T-helper 17 cell (primary cell): ENCODE measurements at places on chromosomes 2 and 18.

DNA sequence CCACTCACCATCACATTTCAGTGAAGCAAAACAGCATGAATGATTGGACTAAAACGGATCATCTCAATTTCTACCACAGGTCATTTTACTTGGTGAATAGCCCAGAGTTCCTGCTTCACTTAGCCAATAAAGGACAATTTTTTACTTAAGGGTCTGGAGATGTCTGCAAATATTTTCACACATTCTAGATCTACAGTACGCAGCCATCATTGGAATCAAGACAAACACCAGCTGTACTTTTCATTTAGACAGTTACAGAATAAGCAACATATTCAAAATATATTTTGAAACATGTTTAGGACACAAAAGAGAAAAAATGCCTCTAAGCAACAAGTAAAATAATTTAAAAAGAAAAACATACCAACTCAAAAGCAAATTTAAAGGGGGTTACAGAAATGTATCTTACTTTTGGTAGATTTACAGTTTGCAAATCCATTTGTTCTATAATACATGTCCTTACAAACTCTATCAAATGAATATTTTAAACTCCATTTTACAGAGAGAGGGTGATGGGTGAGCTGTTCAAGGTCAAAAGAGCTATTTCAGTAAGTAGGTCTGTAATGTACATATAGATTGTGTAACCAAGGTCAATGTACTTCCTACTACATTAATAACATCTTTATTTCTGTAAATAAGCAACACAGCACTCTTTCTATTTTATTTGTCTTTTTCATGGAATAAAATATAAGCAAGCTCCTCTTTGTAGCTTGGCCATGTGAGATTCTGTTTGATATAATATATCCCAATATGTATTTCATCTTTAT lies 13.4 kb downstream of the PPP1R1C start:
- peaks cover 7% of the 10 kb centered on the region for H3K4me1 ChIP-seq
- DNase-seq = no peak
- no peak overlapping the region for H3K27ac ChIP-seq
- H3K4me3 ChIP-seq = no peak overlapping the region

DNA sequence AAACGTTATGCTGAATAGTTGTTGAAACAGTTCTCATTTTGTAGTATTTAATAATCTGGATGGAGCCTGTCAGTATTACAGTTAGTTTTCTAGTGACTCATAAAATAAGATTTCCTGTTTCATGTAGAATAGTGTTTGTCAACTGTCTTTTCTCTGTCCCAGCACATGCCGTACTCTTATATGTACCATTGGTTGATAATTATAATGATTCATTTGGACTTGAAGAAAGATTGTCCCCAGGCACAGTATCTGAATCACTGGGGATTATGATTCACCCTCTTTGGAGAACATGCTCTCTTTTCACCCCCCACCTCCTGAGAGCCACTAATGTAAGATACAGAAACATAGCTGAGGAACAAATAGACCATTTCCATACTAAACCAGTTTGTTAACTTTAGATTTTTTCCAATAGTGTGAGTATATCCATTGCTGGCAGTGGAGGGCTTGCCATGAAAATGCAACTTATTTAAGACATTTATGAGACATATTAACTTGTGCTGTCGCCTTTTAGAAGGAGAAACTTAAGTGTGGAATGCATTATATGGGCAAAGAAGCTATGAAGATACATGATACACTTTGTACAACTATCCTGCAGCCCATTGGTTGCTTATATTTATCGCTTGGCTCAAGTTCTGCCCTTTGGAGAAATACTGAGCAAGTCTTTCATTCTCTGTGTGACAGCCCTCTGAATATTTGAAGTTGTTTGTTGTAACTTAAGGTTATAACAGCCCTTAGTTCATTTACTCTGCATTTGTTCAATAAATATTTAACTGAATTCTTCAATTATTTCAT lies 12.4 kb downstream of the COPS8 start:
- peaks cover 27% of the 10 kb centered on the region for H3K36me3 ChIP-seq
- no peak overlapping the region for H3K27ac ChIP-seq
- H3K4me3 ChIP-seq = no peak overlapping the region
- peaks cover 5% of the 10 kb centered on the region for H3K4me1 ChIP-seq
- no peak for DNase-seq
- H3K27me3 ChIP-seq = no peaks in the 10 kb centered on the region

GRCh38 chr18:37378336-37379010 lies 187.1 kb downstream of the CELF4 start:
- H3K27ac ChIP-seq = no peak overlapping the region
- H3K4me1 ChIP-seq = peaks cover under 1% of the 10 kb centered on the region
- H3K4me3 ChIP-seq = no peak overlapping the region
- no peak for DNase-seq
- H3K36me3 ChIP-seq = no peaks in the 10 kb centered on the region
- H3K27me3 ChIP-seq = peaks cover 11% of the 10 kb centered on the region

- peak overlapping the region; percentile 97 for H3K4me3 ChIP-seq
- DNase-seq = no peak
- H3K27ac ChIP-seq = peak overlapping the region; percentile 99
- peaks cover 6% of the 10 kb centered on the region for H3K36me3 ChIP-seq
Observed at GRCh38 chr2:156333274-156333950, 891 bp upstream of the NR4A2 start.

- no peak overlapping the region for H3K4me3 ChIP-seq
- DNase-seq = no peak
- no peak overlapping the region for H3K27ac ChIP-seq
- H3K27me3 ChIP-seq = no peaks in the 10 kb centered on the region
- no peaks in the 10 kb centered on the region for H3K36me3 ChIP-seq
Observed at GRCh38 chr2:201057087-201057521, 14.4 kb downstream of the HYCC2 start.

DNA sequence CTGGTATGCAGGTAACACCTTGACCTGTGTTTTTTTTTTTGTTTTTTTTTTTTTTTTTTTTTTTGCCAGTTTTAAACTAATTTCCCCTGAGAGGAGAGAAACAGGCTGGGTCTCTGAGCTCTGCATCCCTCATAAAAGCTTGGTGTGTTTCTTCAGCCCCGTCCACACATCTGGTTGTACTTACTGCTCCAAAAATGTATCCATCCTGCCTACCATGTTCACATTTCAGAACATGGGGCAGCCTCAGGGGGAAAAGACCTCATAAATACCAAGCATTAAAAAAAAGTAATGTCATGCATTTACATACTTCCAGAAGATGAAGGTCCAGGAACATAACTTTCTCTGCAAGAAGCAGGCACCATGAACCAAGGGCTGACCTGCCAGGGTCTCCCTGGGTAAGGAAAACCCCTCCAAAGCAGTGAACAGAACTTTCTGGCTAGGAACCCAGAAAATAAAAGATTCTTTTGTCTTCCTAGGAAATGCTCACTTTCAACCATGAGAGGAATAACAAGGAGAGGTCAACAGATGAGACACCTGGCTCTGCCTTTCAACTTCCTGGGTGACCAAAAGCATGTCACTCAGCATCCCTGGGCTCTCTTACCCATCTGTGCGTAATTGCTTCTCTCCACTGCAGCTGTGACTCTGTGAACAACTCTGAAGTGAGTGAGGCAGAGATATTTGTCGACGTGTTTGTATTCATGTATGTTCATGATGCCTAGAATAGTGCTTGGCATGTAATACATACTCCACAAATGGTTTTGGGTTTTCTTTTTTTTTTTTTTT lies 118.6 kb downstream of the MCFD2 start:
- H3K27ac ChIP-seq = no peak overlapping the region
- peaks cover 4% of the 10 kb centered on the region for H3K36me3 ChIP-seq
- no peak overlapping the region for H3K4me3 ChIP-seq
- DNase-seq = no peak
- H3K4me1 ChIP-seq = no peaks in the 10 kb centered on the region

DNA sequence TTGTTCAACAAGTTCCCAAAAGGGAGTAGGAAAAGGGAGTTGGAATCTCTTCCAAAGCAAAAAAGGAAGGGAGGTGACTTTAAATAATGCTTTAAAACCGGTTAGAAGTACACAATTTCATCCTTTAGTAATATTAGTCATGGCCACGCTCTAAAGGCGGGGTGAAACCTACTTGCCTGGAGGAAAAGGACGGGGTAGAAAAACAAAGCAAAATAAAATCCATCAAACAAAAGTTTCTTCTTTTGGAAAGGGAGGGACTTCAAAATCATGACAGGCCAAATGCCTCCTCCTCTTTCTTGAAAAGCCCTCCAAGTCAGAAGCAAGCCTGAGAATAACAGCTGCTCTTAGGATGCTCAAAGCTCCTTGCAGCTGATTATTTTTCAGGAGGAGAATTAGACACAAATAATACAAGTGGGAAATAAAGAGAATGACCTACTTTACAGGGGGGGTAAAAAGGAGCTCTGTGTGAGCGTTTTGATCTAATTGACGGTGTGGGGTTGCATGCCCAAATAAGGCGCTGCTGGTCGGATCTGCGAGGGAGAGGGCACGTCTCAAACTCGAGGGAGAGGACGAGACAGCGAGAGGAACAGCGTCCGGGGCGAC lies 1.8 kb upstream of the NPAS2 start:
- H3K36me3 ChIP-seq = no peaks in the 10 kb centered on the region
- peaks cover 24% of the 10 kb centered on the region for H3K4me1 ChIP-seq
- H3K27me3 ChIP-seq = peaks cover 27% of the 10 kb centered on the region

- no peak overlapping the region for H3K27ac ChIP-seq
- no peak for DNase-seq
- no peaks in the 10 kb centered on the region for H3K36me3 ChIP-seq
- no peaks in the 10 kb centered on the region for H3K4me1 ChIP-seq
- H3K4me3 ChIP-seq = no peak overlapping the region
Observed at GRCh38 chr2:164368896-164369295, 252.4 kb downstream of the GRB14 start.

DNA sequence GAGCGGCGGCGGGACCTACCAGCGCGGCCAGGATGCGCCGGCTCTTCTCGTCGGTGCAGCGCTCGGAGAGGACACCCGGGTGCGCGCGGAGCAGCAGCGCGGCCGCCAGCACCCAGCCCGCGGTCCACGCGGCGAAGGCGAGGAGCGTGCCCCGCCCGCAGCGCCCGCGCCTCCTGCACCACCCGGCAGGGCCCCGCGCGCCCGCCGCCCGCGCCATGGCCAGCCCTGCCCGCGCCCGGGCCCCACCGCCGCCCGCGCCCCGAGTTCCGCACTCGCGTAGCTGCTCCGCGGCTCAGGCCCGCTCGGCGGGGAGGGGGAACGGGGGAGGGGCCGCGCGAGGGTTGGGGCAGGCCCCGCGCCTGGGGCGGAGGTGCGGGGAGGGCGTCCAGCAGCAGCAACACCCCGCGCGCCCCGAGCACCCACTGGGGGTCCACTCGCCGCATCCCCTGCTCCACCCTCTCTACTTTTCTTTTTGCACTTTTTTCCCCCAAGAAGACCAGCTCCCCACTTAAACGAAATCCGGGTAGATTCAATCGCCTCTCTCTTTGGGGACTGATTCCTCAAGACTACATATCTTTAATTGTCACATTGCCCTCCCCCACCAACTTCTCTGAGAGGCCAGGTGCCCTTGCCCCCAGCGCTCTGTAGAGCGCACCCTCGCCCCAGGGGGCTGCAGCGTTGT lies at the start of gene DIPK1C:
TSS of gene DIPK1C (minus strand) at position 266 of the 682 bp plus-strand sequence. CDS start at position 217, 49 bp downstream.
- H3K4me1 ChIP-seq = no peaks in the 10 kb centered on the region
- peaks cover 53% of the 10 kb centered on the region for H3K27me3 ChIP-seq
- DNase-seq = no peak
- H3K36me3 ChIP-seq = no peaks in the 10 kb centered on the region
- peak within 1 kb of the TSS; percentile 82 for H3K4me3 ChIP-seq

DNA sequence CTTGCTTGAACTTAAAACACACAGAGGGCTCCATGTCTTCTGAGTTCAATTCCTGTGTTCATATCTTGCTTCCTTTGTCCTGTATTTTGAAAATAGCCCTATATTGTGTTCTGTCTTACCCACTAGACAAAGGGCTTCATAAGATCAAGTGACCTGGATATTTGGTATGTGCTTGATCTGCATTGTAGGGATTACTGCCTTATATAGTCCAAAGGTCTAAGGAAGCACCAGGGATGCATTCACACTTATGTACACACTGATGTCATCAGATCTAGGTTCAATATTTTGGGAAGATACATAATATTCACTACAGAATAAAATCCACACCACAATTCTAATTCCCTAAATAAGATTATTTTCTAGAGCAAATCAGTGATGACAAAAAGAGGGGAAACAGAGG lies 278.0 kb upstream of the KYNU start:
- no peak overlapping the region for H3K27ac ChIP-seq
- H3K4me3 ChIP-seq = no peak overlapping the region
- no peaks in the 10 kb centered on the region for H3K4me1 ChIP-seq
- DNase-seq = no peak

DNA sequence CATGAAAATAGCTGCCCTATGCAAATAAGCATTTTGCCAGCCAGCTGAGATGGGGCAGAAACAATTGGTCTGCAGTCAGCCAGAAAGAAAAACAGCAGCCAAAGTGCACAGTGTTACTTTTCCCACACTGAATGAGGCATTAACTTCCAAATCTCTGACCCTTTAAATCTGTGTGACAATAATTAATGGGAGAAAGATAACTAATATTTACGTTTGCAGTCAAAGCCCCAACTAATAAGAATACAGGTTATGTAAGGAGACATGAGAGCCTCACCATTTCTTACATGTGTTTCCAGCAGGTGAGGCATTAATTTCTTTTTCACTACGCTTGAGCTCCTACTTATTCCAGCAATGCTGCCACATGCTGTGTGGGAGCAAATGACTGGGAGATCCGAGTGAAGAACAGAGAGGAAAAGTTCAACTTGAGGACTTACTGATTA lies 339.0 kb downstream of the SATB2 start:
- H3K4me1 ChIP-seq = no peaks in the 10 kb centered on the region
- no peak overlapping the region for H3K4me3 ChIP-seq
- no peaks in the 10 kb centered on the region for H3K36me3 ChIP-seq
- DNase-seq = no peak
- H3K27ac ChIP-seq = no peak overlapping the region

DNA sequence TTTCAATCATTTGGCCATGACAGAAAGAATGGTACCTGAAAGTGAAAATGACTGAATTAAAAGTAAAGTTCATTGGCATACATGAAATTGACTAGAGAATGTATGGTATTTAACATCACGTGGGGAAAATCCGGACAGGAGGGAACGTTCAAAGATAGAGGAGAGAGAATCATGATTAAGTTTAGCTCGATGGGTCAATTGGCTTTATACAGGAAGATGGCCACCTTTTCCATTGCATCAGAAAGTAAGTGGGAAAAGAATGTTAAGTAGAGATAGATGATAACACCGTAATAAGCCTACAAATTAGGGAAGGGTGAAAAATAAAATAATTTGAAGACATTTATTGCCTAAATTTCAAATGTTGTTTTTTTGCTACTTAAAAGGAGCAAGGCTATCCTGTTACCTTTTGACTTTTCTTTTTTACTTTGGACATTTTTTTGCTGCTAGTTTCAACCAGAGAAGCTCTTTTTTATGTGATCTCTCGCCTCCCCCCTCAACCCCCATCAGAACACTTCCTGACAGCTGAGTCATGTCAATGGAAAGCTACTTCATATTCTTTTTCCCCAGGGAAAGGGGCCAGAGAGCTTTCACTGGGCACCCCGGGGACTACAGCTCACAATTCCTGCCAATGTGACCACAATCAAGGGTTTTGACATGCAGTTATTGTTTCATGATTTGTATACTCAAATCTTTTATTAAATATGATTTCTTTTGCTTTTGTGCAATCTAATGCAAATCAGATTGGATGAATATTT lies 767 bp upstream of the CCDC102B start:
- H3K4me3 ChIP-seq = no peak overlapping the region
- DNase-seq = no peak
- H3K27ac ChIP-seq = no peak overlapping the region
- no peaks in the 10 kb centered on the region for H3K36me3 ChIP-seq

- H3K4me3 ChIP-seq = peak overlapping the region; percentile 70
- H3K27ac ChIP-seq = no peak overlapping the region
- no peaks in the 10 kb centered on the region for H3K4me1 ChIP-seq
- peaks cover 8% of the 10 kb centered on the region for H3K36me3 ChIP-seq
Observed at GRCh38 chr2:88765154-88765888, 73.8 kb downstream of the RPIA start.

- H3K27me3 ChIP-seq = no peaks in the 10 kb centered on the region
- no peak overlapping the region for H3K4me3 ChIP-seq
- no peaks in the 10 kb centered on the region for H3K36me3 ChIP-seq
- no peaks in the 10 kb centered on the region for H3K4me1 ChIP-seq
Observed at GRCh38 chr18:39781565-39781964, 2173.5 kb upstream of the PIK3C3 start.
